ENCODE measurements at places on chromosomes 16 and 17. TPM values are rescaled to one million over a fixed set of nuclear protein-coding genes. Genes with fewer than 3 reads are reported as not detected.

ABCC11 gene
- 0.09 TPM for total RNA-seq

HCRT gene
- total RNA-seq = not detected

CTRB2 gene
- total RNA-seq = not detected

TBC1D24 gene
- 3.4 TPM for total RNA-seq

MT4 gene
- not detected for total RNA-seq

SPEM3 gene
- not detected for total RNA-seq

CRHR1 gene
- total RNA-seq = not detected

KRTAP16-1 gene
- total RNA-seq = not detected

BCAS3 gene
- 22.0 TPM for total RNA-seq

SNAI3 gene
- not detected for total RNA-seq

SPNS3 gene
- not detected for total RNA-seq

SLC13A2 gene
- not detected for total RNA-seq

HAGHL gene
- 5.7 TPM for total RNA-seq
